ENCODE measurements at places on chromosomes 7 and 10. TPM values are rescaled to one million over a fixed set of nuclear protein-coding genes. Genes with fewer than 3 reads are reported as not detected.

DNA sequence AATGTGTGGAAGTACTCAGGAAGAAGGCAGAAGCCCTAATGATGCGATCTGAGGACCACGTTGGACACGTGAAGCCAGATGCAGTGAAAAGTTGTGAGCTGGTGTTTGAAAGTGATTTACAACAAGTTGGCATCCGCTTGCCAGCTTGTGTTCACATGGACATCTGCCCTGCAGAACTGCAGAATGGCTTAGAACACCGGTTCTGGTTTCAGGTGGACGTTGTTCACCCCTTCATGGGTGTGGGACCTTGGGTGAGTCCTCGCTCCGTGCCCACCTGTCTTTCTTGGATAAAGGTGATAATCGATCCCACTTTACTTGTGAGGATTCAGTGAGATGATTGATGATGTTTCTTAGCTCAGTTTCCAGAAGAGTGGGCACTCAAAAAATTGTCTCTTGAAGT lies 53.8 kb downstream of the CAMK1D start:
- no peak for DNase-seq

GRCh38 chr7:1569016-1569415 lies 816 bp downstream of the PSMG3 start:
- DNase-seq: no peak

GRCh38 chr10:60399328-60399727 lies 9.7 kb upstream of the ANK3 start:
- DNase-seq: no peak

DNA sequence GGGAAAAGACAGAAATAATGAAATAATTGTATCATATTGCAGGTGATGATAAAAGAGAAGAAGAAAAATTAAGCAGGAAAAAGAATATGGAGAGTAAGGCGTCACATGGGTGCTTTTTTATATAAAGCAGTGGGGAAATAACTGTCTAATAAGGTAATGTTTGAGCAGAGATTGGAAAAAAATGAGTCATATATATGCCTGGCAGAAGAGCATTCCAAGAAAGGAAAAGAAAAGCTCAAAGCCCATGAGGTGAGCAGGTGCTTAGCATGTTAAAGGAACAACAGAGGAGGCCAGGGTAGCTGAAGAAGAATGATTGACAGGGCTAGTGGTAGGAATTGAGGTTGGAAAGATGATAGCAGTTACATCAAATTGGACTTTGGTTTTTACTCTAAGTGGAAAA lies 739.5 kb downstream of the SORCS1 start:
- no peak for DNase-seq

DNA sequence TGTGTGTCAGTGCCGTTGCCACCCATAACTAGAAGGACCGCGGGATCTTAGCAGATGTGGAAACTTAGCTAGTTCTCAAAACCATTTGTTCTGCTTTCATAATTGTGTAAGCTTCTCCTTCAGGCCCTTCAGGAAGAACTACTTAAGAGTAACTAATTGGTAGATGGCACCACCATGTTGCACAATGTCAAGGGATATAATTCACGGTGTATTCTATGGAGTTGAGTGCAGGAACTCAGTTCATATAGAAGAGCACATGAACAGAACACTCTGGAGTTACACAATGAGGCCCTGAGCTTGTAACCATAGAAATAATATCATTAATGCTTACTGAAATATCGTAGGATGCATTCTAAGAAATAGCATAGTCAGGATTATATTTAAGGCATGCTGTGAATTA lies 126.5 kb upstream of the GAD2 start:
- DNase-seq: no peak

ZNF438 gene
- total RNA-seq: 13.4 TPM

DNA sequence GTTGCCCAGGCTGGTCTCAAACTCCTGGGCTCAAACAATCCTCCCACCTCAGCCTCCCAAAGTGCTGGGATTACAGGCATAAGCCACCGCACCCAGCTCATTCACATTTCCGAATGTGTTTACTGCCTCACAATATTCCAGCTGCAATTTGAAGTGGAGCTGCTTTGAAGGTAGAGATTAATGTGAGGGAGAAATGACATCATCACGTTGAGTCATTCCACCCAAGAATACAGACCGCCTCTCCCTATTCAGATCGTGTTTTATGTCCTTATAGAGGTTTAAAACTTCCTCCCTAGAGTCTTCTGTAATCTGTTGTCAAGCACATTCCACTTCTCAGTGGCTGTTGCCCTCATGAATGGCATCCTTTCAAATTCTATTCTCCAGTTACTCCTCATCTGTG lies 100.4 kb upstream of the PDGFA start:
- DNase-seq: no peak
